Stimulated activated CD4-positive, alpha-beta T cell treated with anti-CD3 and anti-CD28 coated beads, Interleukin-4, amount 100 ng/mL, for 24 hours (primary cell): ENCODE measurements at places on chromosomes 2 and 18.

DNA sequence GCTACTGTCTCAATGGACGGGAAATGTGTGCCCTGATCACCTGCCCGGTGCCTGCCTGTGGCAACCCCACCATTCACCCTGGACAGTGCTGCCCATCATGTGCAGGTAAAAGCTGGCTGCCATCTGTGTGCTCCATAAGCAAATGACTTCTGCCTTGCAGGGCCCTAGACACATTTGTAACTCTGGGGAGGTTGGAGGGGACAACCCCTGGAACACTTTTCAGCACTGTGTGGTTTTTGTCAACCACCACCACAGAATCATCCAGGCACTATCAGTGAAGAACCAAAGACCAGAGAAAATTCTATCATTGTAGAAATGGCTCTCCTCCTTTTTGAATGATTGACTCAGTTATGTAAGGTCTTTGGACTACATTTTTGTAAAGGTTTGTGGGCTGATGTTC, 84.3 kb downstream of the FEZ2 start:
- DNase-seq = no peak

- DNase-seq = no peak
These were observed 162.7 kb downstream of the PKP4 start for GRCh38 chr2:158619496-158619895.

- no peak for DNase-seq
These were observed 417.6 kb upstream of the MEX3C start for GRCh38 chr18:51614967-51615571.

GRCh38 chr2:136215908-136216472, 98.0 kb upstream of the CXCR4 start:
- DNase-seq = no peak

GRCh38 chr2:74935975-74936391, 22.5 kb upstream of the POLE4 start:
- no peak for DNase-seq

- peak; percentile 70 for DNase-seq
These were observed 7.9 kb upstream of the NDUFV2 start for GRCh38 chr18:9094307-9095226.

DNA sequence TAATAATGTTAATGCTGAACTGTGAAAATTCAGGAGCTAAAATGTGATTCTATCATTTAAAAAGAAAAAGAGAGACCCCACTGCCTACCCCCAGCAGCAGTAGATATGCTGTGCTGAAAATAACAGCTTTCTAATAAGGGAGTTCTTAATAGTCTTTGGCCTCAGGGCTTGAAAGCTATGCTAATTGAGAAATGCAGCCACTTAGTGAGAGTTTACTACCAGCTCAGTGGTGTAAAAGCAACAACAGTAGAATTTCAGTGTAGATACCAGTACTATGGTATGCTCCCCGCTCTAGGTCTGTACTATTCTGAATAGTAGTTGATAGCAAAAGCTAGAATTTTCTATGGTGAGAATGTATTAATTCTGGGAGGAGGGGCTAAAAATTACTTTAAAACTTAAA, 303.1 kb upstream of the VWC2L start:
- no peak for DNase-seq

- DNase-seq = no peak
These were observed 133.6 kb downstream of the MBD2 start for GRCh38 chr18:54090856-54091255.

GRCh38 chr2:25112113-25112512, 56.3 kb downstream of the POMC start:
- no peak for DNase-seq

GRCh38 chr2:1162246-1162645, 211.6 kb downstream of the SNTG2 start:
- no peak for DNase-seq

GRCh38 chr2:69210385-69210784, 176.6 kb downstream of the GFPT1 start:
- no peak for DNase-seq

- DNase-seq = no peak
These were observed 5.7 kb upstream of the LPIN1 start for GRCh38 chr2:11740723-11741122.

DNA sequence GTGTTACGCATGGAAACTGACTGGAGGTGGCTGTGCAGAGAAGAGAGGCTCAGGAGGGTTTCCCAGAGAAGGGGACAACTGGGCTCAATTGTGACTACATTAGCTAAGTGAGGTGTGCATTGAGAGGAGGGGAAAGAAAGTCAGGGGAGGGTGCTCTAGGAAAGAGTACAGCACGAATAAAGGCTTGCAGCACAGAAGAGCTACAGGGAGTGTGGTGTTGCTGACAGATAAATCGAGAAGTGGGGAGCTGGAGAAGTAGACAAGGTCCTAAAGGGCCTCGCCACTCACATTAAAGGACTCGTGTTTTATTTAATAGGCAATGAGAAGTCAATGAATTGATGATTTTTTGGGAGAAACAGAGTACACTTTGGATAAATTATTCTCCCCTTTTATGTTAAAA, 65.7 kb upstream of the CTAGE1 start:
- no peak for DNase-seq

GRCh38 chr2:136131961-136132824, 14.2 kb upstream of the CXCR4 start:
- DNase-seq = peak; percentile 64

- DNase-seq = no peak
These were observed 25.5 kb upstream of the RALBP1 start for GRCh38 chr18:9449600-9450414.

- DNase-seq = no peak
These were observed 274.6 kb downstream of the STK39 start for GRCh38 chr2:167972746-167973145.

DNA sequence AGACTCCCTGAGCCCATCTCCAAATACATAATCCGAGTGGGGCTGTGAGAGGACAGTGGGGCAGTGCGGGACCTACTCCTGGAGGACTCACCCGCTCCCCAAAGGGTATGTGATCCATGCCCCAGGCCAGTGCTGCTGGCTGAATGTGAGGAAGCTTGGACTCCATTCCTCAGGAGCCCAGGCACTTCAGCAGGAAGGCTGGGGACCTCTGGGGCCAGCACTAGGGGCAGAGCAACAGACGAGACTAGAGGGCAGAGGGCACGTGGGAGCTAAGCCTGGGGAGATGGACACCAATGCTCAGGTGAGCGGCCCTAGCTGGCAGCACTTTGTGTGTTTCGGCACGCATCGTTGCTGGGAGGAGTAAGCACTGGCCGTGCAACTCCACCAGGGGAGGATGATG, 84.9 kb downstream of the MALT1 start:
- DNase-seq = no peak

DNA sequence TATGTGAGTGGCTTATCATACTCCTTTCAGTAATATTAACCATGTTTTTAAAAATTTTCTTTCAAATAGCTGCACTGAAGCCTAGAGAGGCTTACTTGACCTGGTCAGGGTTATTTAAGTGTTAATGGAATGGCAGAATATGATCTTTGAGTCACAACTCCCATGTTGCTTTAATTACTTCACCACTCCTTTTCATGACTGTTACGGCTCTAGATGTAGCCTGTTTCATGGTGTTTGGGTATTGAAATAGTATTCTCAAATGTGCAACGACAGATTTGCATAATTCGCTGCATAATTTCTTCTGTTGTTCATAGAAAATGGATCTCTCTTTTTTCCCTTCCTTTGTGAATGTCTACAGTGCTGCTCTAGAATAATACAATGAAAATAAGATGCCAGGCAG, 51.6 kb upstream of the PLA2R1 start:
- DNase-seq = no peak

DNA sequence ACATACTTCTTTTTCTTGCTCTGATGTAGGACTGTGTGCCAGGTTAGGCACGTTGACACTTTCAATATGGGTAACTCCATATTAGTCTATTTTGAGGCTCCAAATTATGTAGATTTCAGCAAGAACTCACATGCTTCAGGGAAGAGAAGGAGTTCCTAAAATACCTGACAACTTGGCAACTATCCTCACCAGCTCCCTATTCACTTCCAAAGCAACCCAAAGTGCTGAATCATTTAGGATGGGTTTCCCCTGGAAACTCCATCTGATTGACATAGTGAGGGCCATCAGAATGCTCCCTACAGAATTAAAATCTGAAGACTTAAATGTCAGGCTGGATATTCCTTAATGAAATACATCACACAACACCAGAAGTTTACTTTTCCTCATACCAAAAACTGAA, 32.5 kb upstream of the NFU1 start:
- DNase-seq = no peak

DNA sequence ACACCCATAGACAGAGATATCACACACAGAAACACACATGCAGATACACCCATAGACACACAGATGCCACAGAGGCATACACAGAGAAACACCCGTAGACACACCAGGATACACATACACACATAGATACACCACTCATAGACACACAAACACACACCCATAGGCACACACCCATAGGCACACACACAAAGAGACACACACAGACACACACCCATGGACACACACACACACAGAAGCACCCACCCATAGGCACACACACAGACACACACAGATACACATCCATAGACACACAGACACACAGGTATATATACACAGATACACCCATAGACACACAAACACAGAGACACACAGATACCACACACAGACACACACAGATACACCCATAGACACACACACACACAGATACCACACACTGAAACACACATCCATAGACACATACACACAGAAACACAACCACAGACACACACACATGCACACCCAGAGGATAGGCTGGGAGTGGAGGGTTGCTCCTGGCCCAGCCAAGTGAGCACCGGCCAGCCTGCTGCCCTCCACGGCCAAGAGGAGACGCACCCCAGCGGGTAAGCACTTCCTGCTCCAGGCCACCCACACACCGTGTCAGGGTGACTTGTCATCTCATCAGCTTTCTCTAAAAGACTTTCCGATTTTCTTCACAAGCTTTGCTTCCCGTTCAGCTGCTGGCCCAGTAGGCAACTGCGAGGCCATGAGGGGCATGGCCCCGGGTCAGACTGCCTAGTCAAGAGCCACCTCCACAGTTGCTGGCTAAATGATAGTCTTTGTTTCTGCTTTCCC, 14.1 kb upstream of the CNNM3 start:
- peak; percentile 60 for DNase-seq

DNA sequence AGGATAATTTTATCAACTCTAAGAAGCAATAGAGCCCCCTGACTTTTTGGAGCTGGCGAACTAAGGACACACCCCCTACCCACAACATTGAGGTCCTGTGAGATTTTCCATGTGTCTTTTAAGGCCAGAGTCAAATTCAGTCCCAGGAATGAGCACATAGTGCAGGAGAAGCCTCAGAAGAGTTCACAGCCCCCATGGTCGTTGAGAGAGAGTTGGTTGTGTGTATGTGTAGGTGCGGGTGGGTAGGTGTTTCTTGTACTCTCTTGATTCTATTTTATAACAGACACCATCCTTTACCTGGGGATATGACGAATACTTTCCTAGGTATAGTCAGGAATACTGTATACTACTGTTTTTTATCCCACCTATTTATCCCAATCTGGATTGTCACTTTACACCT, 8.6 kb downstream of the LRATD1 start:
- no peak for DNase-seq

DNA sequence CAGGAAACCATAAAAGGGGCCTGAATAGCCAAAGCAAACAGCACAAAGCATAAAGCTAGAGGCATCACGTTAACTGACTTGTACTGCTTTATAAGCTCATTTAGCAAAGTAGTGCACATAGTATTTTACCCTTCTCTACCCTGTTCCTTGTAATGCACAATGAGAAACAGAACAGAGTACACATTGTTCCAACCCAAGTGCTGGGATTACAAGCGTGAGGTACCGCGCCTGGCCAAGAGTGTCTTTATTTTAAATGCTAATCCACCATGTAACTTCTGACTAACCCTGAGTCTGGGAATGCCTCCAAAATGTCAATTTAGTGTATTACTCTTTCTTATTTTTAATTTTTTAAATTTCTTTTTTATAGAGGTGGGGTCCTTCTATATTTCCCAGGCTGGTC, 46.4 kb upstream of the STON1 start:
- DNase-seq = no peak
